CD4-positive, alpha-beta T cell (primary cell): ENCODE measurements at places on chromosomes 4 and X. TPM values are rescaled to one million over a fixed set of nuclear protein-coding genes. Genes with fewer than 3 reads are reported as not detected.

CXorf49 gene
- total RNA-seq: not detected

STPG2 gene
- 0.22 TPM for total RNA-seq

PORCN gene
- 12.0 TPM for total RNA-seq

- H3K4me1 ChIP-seq: no peaks in the 10 kb centered on the region
- no peaks in the 10 kb centered on the region for H3K27me3 ChIP-seq
- no peak for DNase-seq
- no peaks in the 10 kb centered on the region for H3K36me3 ChIP-seq
- no peak overlapping the region for H3K4me3 ChIP-seq
- no peak overlapping the region for H3K27ac ChIP-seq
Measured at GRCh38 chrX:83022020-83022419, 486.1 kb upstream of the POU3F4 start.

DNA sequence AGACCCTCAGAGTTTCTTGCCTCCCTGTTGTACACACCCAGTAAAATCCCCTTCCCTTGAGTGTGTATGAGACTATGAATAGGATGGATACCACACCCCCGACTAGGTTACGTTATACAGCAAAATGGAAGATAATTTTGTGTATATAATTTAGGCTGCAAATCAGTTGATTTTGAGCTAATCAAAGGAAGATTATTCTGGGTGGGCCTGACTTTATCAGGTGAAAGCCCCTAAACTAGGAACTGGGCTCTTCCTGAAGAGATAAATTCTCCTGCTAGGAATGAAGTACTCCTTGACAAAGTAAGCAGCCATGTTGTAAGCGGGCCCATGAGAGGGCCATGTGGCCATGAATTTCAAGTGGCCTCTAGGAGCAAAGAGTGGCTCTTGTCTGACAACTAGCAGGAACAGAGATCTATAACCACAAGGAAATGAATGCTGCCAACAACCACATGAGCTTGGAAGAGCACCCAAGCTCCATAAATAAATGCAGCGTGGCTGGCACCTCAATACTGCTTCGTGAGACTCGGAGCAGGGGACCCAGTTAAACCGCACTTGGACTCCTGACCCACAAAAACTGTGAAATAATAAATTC, 646.4 kb downstream of the IL1RAPL1 start:
- no peaks in the 10 kb centered on the region for H3K36me3 ChIP-seq
- no peaks in the 10 kb centered on the region for H3K27me3 ChIP-seq
- H3K4me3 ChIP-seq: no peak overlapping the region
- no peak overlapping the region for H3K27ac ChIP-seq
- no peak for DNase-seq

DNA sequence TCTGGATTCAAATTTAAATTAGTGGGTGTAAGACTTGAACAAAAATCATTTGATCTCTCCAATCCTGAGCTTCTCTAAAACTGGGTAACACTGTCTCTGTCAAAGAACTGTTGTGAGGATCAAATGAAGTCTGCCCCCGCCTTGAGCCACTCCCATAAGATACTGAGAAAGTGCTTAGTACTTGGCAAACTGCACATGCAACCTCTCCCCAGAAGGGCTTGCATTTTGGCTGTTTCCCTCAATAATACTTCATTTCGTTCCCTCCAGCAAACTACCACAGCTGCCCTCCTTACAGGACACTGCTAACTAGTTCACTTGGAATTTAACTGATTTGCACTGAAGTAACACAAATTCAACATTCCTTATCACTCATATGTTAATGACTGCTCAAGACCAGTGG, 79.8 kb downstream of the APBB2 start:
- H3K27ac ChIP-seq: no peak overlapping the region
- no peak for DNase-seq
- H3K4me1 ChIP-seq: no peaks in the 10 kb centered on the region
- no peaks in the 10 kb centered on the region for H3K36me3 ChIP-seq
- no peaks in the 10 kb centered on the region for H3K27me3 ChIP-seq

- DNase-seq: no peak
- no peaks in the 10 kb centered on the region for H3K27me3 ChIP-seq
- no peaks in the 10 kb centered on the region for H3K4me1 ChIP-seq
- H3K36me3 ChIP-seq: no peaks in the 10 kb centered on the region
Measured at GRCh38 chr4:74375824-74376426, 11.0 kb downstream of the EREG start.

DNA sequence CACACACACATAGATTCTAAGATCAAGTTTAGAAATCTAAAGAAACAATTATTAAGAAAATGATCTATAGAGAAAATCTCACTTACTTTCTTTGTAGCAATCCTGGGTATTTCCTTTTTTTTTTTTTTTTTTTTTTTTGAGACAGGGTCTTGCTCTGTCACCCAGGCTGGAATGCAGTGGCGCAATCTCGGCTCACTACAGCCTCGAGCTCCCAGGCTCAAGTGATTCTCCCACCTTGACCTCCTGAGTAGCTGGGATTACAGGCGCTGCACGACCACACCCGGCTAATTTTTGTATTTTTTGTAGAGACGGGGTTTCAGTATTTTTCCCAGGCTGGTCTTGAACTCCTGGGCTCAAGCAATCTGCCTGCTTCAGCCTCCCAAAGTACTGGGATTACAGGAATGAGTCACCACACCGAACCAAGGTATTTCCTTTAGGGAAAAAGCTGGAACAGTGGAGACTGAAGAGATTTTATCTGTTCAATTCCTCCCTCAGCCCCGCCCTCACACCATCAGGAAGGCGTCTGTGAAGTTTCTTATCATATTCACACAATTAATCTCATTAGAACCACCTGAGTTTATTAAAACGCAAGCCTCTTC, at the start of gene TRIML2:
TSS of gene TRIML2 (minus strand) at position 447 of the 599 bp plus-strand sequence. CDS start 4,235 bp downstream, outside the sequence.
- no peaks in the 10 kb centered on the region for H3K36me3 ChIP-seq
- no peak within 1 kb of the TSS for H3K4me3 ChIP-seq
- H3K27ac ChIP-seq: no peak within 1 kb of the TSS
- DNase-seq: no peak
